ENCODE measurements at places on chromosomes 7 and 10.
A peak's percentile ranks its signal among the peaks of the same experiment; 100 is the strongest.

- DNase-seq, result no peak
Measured at GRCh38 chr10:129038522-129038921, 428.5 kb upstream of the MGMT start.

GRCh38 chr7:130668258-130669084 lies at the start of gene COPG2:
Gene COPG2 (minus strand): TSS chr7:130668748. CDS start chr7:130668668, 80 bp downstream.
- DNase-seq, result peak; percentile 94

DNA sequence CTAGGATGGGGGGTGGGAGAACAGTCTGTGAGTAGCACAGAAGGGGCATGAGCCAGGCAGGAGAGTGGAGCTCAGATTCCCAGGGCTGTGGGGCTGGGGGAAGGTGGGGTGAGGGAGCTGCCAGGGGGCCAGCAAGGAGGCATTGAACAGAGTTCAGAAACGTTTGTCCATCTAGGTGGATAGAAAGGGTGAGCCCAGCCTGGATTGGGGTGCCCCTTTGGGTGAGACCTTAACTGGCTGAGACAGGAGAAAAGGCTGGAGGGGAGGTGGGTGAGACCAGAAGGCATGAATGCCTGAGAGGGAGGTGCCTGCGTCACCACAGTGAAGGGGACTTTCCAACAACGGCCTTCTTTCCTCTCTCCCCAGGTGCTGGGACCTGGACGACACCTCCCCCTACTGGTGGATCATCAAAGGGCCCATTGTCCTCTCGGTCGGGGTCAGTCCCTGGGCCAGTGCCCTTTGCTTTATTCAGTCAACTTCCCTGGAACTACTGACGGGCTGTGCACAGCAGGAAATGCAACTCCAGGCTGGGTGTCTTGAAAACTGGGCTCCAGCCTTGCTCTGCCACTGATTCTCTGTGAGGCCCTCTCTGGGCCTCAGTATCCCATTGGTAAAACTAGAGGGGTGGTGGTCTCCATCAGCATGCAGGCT lies 11.0 kb downstream of the GHRHR start:
- DNase-seq, result peak; percentile 75

DNA sequence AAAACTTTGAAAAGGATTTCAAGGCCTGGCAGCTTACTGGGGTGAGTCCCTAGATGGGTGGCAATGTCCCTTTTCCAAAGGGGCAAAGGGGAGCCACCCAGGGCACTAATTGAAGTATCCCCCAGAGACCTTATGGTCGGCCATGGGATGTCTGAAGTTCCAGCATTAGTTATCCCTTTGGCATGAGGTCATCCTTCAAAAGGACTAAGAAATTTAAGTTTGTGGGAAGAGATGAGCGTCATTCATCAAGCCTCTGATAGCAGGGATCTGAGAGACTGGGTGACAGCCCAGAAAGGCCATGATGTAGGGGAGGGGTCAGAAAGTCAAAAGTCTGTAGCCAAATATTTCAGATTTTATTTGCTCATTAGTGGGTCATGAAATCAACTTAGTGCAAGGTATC lies 195.3 kb downstream of the ZNF438 start:
- no peak for DNase-seq

GRCh38 chr7:155396661-155397060 lies 61.3 kb upstream of the EN2 start:
- no peak for DNase-seq

- DNase-seq, result no peak
Measured at GRCh38 chr7:14602851-14603250, 299.7 kb downstream of the DGKB start.

DNA sequence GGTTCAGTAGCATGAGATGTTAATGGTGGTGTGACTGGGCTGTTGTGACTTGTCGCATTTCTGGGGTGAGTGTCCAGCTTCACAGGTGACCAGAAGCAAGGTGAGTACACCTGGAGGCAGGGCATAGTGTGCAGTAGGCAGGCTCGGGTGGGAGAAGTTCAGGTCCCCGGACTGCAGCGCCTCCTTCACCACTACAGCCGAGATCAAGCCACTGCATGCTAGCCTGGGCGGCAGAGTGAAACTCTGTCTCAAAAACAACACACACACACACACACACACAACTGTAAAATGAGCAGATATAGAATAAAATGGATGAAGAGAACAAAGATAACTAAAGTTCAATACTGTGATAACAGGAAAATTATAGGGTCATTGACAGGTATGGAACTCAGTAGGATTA lies 11.1 kb upstream of the PARD3 start:
- no peak for DNase-seq

- no peak for DNase-seq
Measured at GRCh38 chr10:78944723-78945312, 123.9 kb upstream of the ZMIZ1 start.

GRCh38 chr7:149180722-149181449 lies 14.5 kb upstream of the ZNF282 start:
- no peak for DNase-seq

GRCh38 chr7:107867858-107868466 lies 23.0 kb upstream of the DLD start:
- DNase-seq, result no peak

- DNase-seq, result no peak
Measured at GRCh38 chr10:30985512-30985911, 46.2 kb downstream of the ZNF438 start.

DNA sequence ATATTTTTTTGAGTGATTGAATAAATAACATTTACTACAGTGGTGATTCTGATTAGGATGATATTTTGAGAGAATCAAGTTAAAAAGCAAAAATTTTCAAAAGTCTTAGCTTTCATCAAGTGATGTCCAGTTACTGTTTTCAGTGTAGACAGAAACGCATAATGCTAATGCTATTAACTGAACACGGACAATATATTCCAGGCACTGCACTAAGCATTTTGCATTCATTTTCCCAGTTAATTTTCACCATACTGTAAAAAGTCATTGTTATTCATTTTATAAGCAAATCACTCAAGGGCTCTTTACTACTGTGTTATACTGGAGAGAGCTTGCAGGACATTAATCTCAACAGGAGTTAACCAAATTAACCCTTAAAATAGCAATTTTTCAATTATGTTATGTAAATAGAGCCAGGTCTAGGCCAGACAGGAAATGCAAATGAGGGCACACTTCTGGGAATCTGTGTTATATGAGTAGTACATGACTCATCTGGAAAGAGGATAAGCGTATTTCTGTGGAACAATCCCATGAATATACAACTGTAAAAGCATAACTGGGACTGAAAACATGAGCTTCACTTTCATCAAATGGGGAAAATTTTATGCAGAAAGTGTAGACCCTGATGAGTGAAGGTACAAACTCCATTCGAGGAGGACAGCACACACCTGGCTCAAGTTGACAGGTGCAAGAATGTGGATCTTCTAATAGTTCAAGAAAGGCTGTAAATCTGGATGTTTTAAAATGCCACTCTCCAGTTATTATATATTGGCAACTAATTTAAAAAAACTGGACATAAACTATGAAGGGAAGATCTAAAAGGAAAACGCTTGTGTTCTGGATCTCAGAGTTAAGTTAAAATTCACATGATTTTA lies 75.4 kb downstream of the ANK3 start:
- no peak for DNase-seq

GRCh38 chr7:96235281-96235680 lies 86.6 kb downstream of the SLC25A13 start:
- no peak for DNase-seq

DNA sequence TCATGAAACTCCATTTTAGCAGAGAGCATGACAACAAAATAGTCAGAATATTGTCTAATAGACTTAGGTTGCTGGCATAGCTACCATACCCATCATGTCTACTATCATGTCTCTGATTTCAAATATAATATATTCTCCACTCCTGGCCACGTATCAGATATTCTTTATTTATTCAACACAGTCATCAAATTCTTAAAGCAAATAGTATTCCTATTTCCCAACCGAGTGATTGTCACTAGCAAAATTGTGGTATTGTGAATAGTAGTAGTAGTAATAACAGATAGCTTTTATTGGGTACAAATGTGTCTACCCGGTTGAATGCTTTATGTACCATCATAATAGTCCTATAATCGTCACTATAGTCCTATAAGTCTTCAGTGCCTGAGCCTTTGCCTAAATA lies 918.6 kb downstream of the KCNMA1 start:
- no peak for DNase-seq

GRCh38 chr7:85030893-85031292 lies 156.0 kb downstream of the SEMA3D start:
- DNase-seq, result no peak

- no peak for DNase-seq
Measured at GRCh38 chr7:71325151-71325550, 193.2 kb downstream of the GALNT17 start.

All from GM12891 (cell line).